Hepatic stellate cell (primary cell): ENCODE measurements at places on chromosomes 6 and 20.

- peak; percentile 16 for DNase-seq
Measured at GRCh38 chr6:49151461-49151860, 311.6 kb downstream of the MMUT start.

DNA sequence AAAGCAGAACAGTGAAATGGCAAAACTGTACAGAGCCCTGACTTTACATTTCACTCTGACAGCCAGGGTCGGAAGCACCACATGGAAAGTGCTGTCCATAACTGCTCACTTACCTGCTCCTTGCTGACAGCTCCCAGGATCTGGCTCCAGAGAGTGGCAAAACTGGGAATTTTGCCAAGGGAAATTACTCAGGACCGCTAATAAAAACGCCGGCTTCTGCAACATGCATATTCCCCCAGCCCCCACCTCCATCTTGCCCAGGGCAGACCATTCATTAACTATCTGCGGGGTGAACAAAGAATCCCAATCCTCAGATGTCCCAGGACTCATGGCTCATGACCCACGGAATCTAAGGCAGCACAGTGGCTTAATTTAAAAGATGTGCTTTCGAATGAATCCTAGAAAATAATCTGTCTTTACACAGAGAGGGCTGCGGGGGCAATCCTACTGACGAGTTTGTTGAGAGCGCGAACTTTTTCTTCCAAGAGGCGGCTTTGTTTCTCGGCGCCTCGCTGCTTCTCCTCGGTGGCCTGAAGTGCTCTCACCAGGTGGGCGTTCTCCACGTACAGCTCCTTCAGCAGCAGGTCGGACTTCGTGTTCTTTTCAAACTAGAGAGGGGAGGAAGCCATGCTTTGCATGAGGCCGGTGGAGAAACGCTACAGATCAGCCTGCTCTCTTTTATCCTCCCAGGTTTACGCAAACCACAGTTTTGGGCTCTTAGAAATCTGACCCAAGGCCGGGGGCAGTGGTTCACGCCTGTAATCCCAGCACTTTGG, 45.8 kb downstream of the GINS1 start:
- DNase-seq: no peak

DNA sequence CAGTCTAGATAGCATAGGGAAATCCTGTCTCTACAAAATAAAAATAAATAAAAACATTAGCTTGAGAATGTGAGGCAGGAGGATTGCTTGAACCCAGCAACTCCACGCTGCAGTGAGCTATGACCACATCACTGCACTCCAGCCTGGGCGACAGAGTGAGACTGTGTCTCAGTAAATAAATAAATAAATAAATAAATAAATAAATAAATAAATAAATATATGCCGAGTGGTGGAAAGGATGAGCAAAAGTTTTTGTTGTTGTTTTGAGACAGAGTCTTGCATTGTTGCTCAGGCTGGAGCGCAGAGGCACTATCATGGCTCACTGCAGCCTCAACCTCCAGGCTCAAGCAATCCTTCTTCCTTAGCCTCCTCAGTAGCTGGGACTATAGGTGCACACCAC, 53.4 kb downstream of the TFAP2A start:
- DNase-seq: no peak

DNA sequence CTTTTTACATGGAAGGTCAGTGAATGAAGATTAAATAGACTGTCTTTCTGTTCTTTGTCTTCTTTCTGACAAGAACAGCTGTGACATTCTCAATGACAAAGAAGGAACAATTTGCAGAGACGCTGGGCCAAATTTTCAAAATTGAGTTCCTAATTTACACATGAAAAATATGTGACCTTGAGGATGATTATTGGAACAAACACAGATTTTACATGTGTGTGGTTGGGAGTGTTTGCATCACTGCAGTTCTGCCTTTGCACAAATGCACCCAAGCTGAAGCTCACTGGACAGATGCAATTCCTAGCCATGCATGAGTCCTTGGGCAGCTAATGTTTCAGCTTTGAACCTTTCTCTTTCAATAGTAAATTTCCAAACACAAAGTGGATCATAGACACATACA, 350.8 kb downstream of the QKI start:
- DNase-seq: no peak

GRCh38 chr6:147691446-147691845, 183.0 kb downstream of the SAMD5 start:
- DNase-seq: no peak

GRCh38 chr6:71544028-71544427, 255.4 kb downstream of the OGFRL1 start:
- peak; percentile 17 for DNase-seq
